ENCODE measurements at places on chromosomes 2 and 18.
A peak's percentile ranks its signal among the peaks of the same experiment; 100 is the strongest.

DNA sequence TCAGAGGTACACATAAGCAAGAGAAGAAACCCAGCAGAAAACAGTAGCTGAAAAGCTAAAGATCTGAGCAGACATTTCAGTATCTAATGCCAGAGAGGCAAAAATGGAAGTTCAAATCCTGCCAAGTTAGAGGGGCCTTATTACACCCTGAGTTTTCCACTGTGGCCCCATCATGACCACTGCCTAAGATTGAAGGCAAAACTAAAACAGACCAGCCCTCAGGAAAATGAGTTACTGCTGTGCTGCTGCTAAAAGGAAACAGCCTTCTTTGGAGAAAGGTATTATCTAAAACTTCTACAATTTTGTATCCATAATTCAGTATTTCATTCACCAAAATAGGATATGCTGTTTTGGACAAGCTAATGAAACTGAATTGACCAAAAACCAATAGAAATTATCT, 16.8 kb downstream of the PPP1CB start:
- H3K27ac ChIP-seq: no peak overlapping the region
- no peaks in the 10 kb centered on the region for H3K36me3 ChIP-seq
- peaks cover 10% of the 10 kb centered on the region for H3K4me1 ChIP-seq

DNA sequence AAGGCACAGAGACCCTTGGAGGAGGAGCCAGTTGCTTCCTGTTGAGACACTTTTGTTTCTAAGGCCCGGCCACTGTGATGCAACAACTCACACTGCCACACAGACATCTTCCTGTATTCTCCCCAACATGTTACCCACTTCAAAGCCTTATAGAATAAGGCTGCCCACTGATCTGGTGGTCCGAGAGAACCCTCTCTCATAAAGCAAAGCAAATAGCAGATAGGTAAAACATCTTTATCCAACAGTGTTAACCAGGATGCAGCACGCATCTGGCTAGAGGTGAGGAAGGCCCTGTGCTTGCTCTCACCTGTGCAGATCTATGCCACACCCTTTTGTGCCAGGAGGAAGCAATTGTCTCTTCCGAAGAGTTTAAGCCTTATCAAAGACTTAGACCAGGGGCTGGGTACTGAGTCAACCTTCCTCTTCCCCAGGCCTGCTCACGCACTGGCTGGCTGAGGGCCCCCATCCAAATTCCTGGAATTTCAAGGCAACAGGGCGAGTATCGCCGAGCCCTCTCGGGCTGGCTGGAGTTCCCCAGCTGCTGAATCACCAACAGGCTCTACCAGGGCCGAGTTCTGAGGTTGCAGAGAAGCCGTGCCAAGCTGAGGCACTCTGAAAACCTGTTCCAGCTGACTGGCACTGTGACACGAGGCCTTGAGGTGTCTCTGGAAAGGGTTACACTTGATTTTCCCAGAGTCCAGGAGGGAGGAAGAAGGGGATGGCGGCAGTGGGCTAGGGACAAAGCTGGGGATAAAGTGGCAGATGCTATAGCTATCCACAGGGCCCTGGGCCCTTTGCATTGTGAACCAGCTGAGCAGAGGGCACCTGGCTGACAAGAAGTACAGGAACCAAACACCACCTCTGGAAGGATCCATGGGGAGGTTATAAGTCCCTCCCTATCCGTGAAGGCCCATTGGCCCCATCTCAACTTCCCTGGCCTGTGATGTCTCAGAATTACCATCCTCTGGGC, 29.3 kb downstream of the TGFA start:
- no peaks in the 10 kb centered on the region for H3K36me3 ChIP-seq
- peak; percentile 96 for DNase-seq

- peaks cover 94% of the 10 kb centered on the region for H3K4me1 ChIP-seq
- H3K27me3 ChIP-seq: no peaks in the 10 kb centered on the region
- H3K27ac ChIP-seq: peak overlapping the region; percentile 89
- no peak for DNase-seq
- no peaks in the 10 kb centered on the region for H3K36me3 ChIP-seq
These were observed 42.2 kb upstream of the SMAD7 start for GRCh38 chr18:48992791-48993555.

GRCh38 chr2:216504376-216504762, 5.7 kb downstream of the RPL37A start:
- no peak overlapping the region for H3K4me3 ChIP-seq
- H3K27me3 ChIP-seq: no peaks in the 10 kb centered on the region
- DNase-seq: no peak
- H3K4me1 ChIP-seq: peaks cover 13% of the 10 kb centered on the region

GRCh38 chr18:56575819-56576663, 62.4 kb downstream of the TXNL1 start:
- H3K4me3 ChIP-seq: no peak overlapping the region
- H3K36me3 ChIP-seq: no peaks in the 10 kb centered on the region
- H3K27ac ChIP-seq: peak overlapping the region; percentile 83
- no peak for DNase-seq
- H3K4me1 ChIP-seq: peaks cover 20% of the 10 kb centered on the region

DNA sequence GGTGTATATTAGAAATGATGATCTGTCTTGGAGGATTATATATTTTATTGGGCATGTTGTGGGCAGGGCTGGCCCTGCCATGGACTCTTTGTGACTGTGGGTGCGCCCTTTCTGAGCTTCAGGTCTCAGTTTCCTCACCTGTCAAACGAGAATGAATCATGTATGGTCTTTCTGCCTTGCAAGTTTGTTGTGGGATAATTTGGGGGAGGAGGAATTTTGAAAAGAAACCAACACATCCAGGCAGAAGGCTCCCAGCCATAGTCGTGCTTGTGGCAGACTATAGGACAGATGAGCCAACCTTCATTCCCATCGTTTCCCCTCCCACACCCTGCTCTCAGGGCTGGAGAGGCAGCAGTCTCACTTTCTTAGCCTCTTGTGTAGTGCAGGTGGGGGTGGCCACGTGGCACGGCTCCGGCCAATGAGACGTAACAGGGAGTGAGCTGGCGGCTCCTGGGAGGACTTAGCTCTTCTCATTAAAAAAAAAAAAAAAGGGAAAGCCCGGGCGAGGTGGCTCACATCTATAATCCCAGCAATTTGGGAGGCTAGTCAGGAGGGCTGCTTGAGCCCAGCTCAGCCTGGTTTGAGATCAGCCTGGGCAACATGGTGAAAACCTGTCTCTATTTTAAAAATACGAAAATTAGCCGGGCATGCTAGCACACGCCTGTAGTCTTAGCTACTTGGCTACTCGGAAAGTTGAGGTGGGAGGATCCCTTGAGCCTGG, 63.1 kb downstream of the RHOB start:
- H3K27ac ChIP-seq: no peak overlapping the region
- no peaks in the 10 kb centered on the region for H3K27me3 ChIP-seq
- peak; percentile 91 for DNase-seq
- H3K4me3 ChIP-seq: no peak overlapping the region

GRCh38 chr2:113910967-113911678, 21.2 kb downstream of the ACTR3 start:
- no peaks in the 10 kb centered on the region for H3K27me3 ChIP-seq
- H3K36me3 ChIP-seq: no peaks in the 10 kb centered on the region
- no peak overlapping the region for H3K4me3 ChIP-seq
- H3K4me1 ChIP-seq: peaks cover 15% of the 10 kb centered on the region
- H3K27ac ChIP-seq: no peak overlapping the region

- H3K27ac ChIP-seq: no peak overlapping the region
- peaks cover 13% of the 10 kb centered on the region for H3K4me1 ChIP-seq
- H3K36me3 ChIP-seq: no peaks in the 10 kb centered on the region
- no peak overlapping the region for H3K4me3 ChIP-seq
These were observed 6.3 kb upstream of the HS6ST1 start for GRCh38 chr2:128324897-128325410.

DNA sequence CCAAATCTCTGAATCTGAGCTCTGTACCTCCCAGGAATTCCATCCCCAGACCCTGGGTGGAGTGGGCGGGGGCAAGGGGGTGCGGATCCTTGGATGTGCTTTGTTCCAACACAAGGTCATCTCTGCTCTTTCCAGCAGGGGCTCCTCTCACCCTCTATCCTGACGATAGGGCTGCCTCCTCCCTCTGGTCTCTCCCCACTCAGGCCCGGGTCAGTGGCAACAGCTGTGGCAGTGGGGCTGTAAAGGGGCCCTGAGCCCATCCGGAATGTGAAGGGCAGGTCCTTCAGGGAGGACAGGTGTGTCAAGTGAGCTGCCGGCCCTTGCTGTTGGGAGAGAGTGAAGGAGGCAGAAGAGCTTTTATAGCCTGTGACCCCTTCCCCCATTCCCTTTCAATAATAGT, 167.8 kb downstream of the CELF4 start:
- H3K4me3 ChIP-seq: no peak overlapping the region
- no peak overlapping the region for H3K27ac ChIP-seq
- no peaks in the 10 kb centered on the region for H3K27me3 ChIP-seq
- H3K36me3 ChIP-seq: no peaks in the 10 kb centered on the region

DNA sequence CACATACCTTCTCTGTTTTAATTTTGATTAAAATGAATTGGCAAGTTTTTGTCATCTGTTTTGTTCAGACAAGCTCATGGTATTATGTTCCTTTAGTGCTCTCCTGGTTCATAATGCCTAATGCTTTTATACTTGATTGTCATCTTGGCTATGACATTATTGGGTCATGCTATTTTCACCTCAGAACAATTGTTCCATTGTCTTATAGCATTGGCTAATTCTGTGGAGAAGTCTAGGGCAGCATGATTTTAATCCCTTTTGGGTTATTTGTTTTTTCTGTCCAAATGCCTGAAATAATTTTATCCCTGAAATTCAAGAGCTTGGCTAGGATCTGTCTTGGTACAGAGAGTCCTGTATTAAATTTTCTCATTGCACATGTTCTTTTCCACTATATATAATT, 83.8 kb upstream of the CCDC85A start:
- no peaks in the 10 kb centered on the region for H3K36me3 ChIP-seq
- no peak for DNase-seq
- no peak overlapping the region for H3K27ac ChIP-seq
- no peaks in the 10 kb centered on the region for H3K27me3 ChIP-seq

GRCh38 chr2:39665811-39666490, at the start of gene TMEM178A:
TSS of gene TMEM178A (plus strand) at chr2:39665917. CDS start at chr2:39665975, 58 bp downstream.
- H3K4me1 ChIP-seq: peaks cover 5% of the 10 kb centered on the region
- H3K4me3 ChIP-seq: peak within 1 kb of the TSS; percentile 48
- H3K27me3 ChIP-seq: no peaks in the 10 kb centered on the region
- no peaks in the 10 kb centered on the region for H3K36me3 ChIP-seq

- H3K27ac ChIP-seq: no peak overlapping the region
- no peaks in the 10 kb centered on the region for H3K4me1 ChIP-seq
- no peaks in the 10 kb centered on the region for H3K27me3 ChIP-seq
- no peak overlapping the region for H3K4me3 ChIP-seq
These were observed 362.6 kb upstream of the TFPI start for GRCh38 chr2:187916799-187917198.

DNA sequence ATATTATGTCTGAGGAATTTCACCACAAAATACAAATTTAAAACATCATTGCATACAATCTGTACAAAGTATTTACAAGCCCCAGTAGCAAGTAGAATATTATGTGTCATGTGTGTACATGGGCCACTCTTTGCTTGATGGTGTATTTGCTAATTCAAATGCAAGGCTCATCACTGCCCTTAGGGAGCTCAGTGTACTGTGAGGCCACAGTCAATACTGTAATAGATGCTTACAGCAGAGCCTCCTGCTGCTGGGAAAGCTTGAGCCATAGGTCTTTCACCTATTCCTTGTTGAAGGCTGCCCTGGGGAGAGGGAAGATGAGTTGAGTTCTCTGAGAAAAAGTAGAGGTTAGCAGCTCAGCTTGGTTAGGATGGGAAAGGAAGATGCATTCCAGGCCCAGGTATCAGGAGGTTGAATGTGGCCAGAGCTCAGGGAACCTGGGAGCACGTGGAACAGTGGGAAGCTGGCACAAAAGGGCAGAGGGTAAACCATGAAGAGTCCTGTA, 189.6 kb downstream of the LRP1B start:
- no peaks in the 10 kb centered on the region for H3K27me3 ChIP-seq
- DNase-seq: no peak
- H3K27ac ChIP-seq: no peak overlapping the region
- no peaks in the 10 kb centered on the region for H3K36me3 ChIP-seq
- H3K4me1 ChIP-seq: no peaks in the 10 kb centered on the region

- no peak overlapping the region for H3K4me3 ChIP-seq
- no peaks in the 10 kb centered on the region for H3K36me3 ChIP-seq
- no peaks in the 10 kb centered on the region for H3K4me1 ChIP-seq
- no peak overlapping the region for H3K27ac ChIP-seq
These were observed 131.6 kb upstream of the SATB2 start for GRCh38 chr2:199589306-199589705.

- H3K4me1 ChIP-seq: no peaks in the 10 kb centered on the region
- H3K4me3 ChIP-seq: no peak overlapping the region
These were observed 64.8 kb downstream of the CDCA7 start for GRCh38 chr2:173419506-173419905.

DNA sequence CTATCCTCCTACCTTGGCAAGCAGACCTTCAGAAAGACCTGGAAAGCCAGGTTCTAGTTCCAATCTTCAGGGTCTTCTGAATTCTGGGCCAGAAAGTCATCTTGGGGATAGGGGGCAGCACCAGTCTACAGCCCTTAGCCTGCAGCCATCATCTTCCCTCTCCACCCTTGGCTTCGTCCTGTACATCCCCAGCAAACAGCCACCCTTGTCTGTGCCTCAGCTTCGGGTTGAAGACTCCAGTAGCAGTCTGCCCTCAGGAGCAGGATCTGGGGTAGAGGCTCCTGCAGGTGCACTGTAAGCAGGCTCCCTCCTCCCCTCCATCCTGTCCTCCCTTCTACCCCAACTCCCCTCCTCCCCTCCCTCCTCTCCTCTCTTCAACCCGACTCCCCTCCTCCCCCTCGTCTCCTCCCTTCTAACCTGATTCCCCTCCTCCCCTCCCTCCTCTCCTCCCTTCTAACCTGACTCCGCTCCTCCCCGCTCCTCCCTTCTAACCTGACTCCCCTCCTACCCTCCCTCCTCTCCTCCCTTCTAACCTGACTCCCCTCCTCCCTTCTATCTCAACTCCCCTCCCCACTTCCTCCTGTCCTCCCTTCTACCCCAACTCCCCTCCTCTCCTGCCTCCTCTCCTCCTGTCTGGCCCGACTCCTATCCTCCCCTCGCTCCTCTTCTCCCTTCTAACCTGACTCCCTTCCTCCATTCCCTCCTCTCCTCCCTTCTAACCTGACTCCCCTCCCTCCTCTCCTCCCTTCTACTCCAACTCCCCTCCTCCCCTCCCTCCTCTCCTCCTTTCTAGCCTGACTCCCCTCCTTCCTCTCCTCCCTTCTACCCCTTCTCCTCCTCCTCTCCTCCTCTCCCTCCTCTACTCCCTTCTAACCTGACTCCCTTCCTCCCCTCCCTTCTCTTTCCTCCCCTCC, 90.1 kb upstream of the SMAD2 start:
- H3K4me3 ChIP-seq: no peak overlapping the region
- DNase-seq: no peak
- no peaks in the 10 kb centered on the region for H3K36me3 ChIP-seq
- no peaks in the 10 kb centered on the region for H3K27me3 ChIP-seq
- no peak overlapping the region for H3K27ac ChIP-seq
- peaks cover 27% of the 10 kb centered on the region for H3K4me1 ChIP-seq

DNA sequence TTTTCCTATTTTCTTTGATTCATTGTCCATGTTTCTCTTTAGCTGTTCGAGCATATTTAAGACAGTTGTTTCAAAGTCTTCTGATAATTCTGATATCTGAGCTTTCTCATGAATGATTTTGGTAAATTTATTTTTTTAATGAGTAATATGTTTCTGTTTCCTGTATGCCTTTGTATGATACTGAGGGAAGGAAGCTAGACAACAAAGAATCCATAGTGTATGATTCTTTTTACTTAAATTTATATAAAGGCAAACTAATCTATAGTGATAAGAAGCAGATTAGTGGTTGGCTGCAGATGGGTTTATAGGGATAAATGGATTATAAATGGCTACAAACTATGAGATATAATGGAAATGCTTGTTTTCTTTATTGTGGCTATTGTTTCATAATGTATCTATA, 352.7 kb upstream of the CDH2 start:
- no peaks in the 10 kb centered on the region for H3K4me1 ChIP-seq
- no peak for DNase-seq
- H3K36me3 ChIP-seq: no peaks in the 10 kb centered on the region
- H3K27ac ChIP-seq: no peak overlapping the region

- no peak overlapping the region for H3K4me3 ChIP-seq
- H3K36me3 ChIP-seq: no peaks in the 10 kb centered on the region
- no peaks in the 10 kb centered on the region for H3K27me3 ChIP-seq
- H3K27ac ChIP-seq: no peak overlapping the region
These were observed 29.5 kb downstream of the RAB31 start for GRCh38 chr18:9737472-9738121.
